ENCODE measurements at places on chromosomes 4 and X. TPM values are rescaled to one million over a fixed set of nuclear protein-coding genes. Genes with fewer than 3 reads are reported as not detected.

- H3K27ac ChIP-seq, result no peak overlapping the region
- no peaks in the 10 kb centered on the region for H3K36me3 ChIP-seq
- no peak overlapping the region for H3K4me3 ChIP-seq
- H3K27me3 ChIP-seq, result no peaks in the 10 kb centered on the region
These were observed 20.2 kb upstream of the MTM1 start for GRCh38 chrX:150548251-150548650.

GRCh38 chr4:41880022-41880837 lies 55.0 kb upstream of the TMEM33 start:
- no peaks in the 10 kb centered on the region for H3K4me1 ChIP-seq
- H3K27ac ChIP-seq, result no peak overlapping the region
- peaks cover 83% of the 10 kb centered on the region for H3K27me3 ChIP-seq

GAGE12H gene
- not detected for total RNA-seq

ADAMTS3 gene
- 4.2 TPM for total RNA-seq

- H3K27me3 ChIP-seq, result no peaks in the 10 kb centered on the region
- peak overlapping the region; percentile 94 for H3K4me3 ChIP-seq
- H3K36me3 ChIP-seq, result no peaks in the 10 kb centered on the region
- H3K27ac ChIP-seq, result peak overlapping the region; percentile 94
- peaks cover 14% of the 10 kb centered on the region for H3K4me1 ChIP-seq
- DNase-seq, result peak; percentile 59
These were observed 1.5 kb downstream of the FRYL start for GRCh38 chr4:48778431-48779094.

DNA sequence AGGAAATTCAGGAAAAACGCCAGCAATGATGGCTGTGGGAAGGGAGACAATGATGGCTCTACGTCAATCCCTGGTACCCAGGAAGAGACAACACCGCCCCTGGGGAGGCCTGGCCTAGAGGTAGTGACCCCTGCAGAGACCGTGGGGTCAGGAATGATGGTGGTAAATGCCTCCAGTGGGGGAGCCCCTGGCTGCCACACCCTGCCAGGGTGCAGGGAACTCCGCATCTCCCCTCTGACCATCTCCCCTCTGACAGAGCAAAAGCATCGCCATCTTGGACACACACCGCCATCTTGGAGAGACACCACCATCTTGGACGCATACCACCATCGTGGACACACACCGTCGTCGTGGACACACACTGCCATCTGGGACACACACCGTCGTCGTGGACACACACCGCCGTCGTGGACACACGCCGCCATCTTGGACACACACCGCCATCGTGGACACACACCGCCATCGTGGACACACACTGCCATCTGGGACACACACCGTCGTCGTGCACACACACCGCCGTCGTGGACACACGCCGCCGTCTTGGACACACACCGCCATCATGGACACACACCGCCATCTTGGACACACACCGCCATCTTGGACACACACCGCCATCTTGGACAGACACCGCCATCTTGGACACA lies 9.9 kb downstream of the ASMTL start:
- DNase-seq, result no peak
- H3K36me3 ChIP-seq, result peaks cover 3% of the 10 kb centered on the region

GRCh38 chr4:15809058-15809457 lies 30.9 kb downstream of the CD38 start:
- H3K27ac ChIP-seq, result no peak overlapping the region
- DNase-seq, result no peak
- H3K36me3 ChIP-seq, result no peaks in the 10 kb centered on the region
- no peaks in the 10 kb centered on the region for H3K4me1 ChIP-seq
- H3K27me3 ChIP-seq, result no peaks in the 10 kb centered on the region

VEGFC gene
- 24.2 TPM for total RNA-seq

TLR2 gene
- 0.79 TPM for total RNA-seq

GRCh38 chrX:137043736-137044135 lies 9.9 kb upstream of the GPR101 start:
- no peaks in the 10 kb centered on the region for H3K4me1 ChIP-seq
- no peak overlapping the region for H3K27ac ChIP-seq
- no peak overlapping the region for H3K4me3 ChIP-seq
- H3K27me3 ChIP-seq, result no peaks in the 10 kb centered on the region

DNA sequence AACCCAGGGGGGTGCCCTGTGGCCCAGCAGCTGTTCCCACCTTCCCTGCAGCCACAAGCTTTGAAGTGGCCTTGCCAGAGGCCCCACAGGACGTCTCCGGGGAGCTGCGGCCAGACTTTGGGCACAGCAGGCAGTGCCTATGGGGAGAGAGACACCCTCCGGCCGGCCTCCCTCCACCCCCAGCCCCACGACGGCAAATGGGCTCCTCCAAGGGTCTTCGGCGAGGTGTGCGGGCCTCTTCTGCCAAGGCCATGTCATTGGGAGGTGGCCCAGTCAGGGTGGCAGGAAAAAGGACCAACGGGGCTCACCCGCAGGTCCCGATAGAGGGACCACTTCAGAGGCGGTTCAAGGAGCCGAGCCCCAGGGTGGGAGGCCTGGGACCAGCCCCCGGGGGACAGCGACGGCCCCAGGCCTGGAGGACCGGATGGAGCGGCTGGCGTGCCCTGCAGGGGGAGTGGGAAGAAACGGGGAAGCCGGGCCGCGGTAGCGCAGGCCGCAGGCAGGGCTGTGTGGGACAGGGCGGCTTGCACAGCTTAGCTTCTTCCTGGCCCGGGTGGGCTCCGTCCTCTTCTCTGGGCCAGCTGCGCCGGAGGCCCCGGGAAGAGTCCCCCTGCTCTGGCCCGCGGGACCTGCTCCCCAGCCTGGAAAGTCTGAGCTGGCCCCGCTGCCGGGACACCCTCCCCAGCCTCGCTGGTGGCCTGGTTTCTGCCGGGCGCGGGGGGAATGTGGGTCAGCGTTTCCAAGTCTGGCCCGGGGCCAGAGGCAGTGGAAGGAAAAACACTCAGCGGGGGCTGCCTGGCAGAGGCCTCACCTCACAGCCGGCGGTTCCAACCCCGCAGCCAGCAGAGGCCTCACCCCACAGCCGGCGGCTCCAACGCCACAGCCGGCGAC lies 21.9 kb upstream of the SPON2 start:
- no peaks in the 10 kb centered on the region for H3K36me3 ChIP-seq
- H3K27me3 ChIP-seq, result no peaks in the 10 kb centered on the region
- peaks cover 35% of the 10 kb centered on the region for H3K4me1 ChIP-seq
- no peak overlapping the region for H3K27ac ChIP-seq
- H3K4me3 ChIP-seq, result no peak overlapping the region
- DNase-seq, result no peak
